AG10803 (cell line): ENCODE measurements at places on chromosomes 1 and 21.

- DNase-seq = peak; percentile 78
These were observed 87.1 kb downstream of the ENAH start for GRCh38 chr1:225565847-225566246.

DNA sequence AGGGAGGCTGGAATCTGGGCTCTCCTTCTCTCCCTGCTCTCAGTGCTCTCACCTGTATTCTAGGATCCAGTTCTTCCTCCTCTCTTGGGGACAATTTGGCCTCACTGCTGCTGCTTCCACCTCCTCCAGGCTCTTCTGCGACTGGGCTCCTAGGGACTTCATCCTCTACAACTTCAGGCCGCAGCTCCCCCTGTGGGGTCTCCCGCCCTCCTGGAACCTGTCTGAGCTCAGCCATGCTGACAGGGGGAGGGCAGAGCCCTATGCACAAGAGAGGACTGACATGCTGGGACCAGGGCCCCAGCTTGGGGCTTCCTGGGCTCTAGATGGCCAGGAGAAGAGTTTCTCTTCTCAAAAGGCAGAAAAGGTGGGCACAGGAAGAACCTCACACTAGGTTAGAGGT, 1.0 kb downstream of the SH3BP5L start:
- DNase-seq = no peak

GRCh38 chr1:153963850-153964331, 554 bp upstream of the SLC39A1 start:
- no peak for DNase-seq

- peak; percentile 13 for DNase-seq
These were observed 18.3 kb upstream of the IL6R start for GRCh38 chr1:154386643-154387352.

DNA sequence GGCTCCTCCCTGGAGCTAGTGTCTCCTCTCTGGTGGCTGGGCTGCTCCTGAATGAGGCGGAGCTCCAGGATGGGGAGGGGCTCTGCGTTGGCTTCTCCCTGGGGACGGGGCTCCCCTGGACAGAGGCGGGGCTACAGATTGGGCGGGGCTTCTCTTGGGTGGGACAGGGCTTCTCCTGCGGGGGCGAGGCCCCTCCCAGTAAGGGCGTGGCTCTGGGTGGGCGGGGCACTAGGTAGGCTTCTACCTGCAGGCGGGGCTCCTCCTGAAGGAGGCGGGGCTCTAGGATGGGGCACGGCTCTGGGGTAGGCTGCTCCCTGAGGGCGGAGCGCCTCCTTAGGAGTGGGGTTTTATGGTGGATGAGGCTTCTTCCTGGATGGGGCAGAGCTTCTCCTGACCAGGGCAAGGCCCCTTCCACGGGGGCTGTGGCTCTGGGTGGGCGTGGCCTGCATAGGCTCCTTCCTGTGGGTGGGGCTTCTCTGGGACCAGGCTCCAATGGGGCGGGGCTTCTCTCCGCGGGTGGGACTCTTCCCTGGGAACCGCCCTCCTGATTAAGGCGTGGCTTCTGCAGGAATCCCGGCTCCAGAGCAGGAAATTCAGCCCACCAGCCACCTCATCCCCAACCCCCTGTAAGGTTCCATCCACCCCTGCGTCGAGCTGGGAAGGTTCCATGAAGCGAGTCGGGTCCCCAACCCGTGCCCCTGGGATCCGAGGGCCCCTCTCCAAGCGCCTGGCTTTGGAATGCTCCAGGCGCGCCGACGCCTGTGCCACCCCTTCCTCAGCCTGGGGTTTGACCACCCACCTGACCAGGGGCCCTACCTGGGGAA, 22.7 kb upstream of the ARF1 start:
- DNase-seq = no peak

- peak; percentile 35 for DNase-seq
These were observed 151.1 kb upstream of the DPT start for GRCh38 chr1:168879896-168880734.

DNA sequence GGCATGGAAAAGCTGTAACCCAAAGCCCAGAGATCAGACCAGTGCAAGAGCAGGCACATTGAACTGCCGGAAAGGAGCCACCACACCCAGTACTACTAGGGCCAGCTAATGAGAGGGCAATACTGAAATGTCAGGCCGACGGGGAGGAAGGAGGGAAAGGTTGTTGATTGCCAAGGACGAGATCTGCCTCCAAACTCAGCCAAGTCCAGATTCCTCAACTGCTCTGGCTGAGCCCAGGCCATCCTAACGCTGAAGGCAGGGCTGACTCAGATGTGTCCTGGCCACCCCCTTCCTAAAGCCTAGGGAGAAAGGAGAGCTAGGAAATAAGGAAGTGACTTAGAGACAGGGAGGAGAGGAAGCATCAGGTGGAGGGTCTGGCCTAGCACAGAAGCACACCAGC, 42.1 kb upstream of the IPO9 start:
- DNase-seq = peak; percentile 80

GRCh38 chr1:244050835-244051444, at the start of gene ZBTB18:
Gene ZBTB18, plus strand, starts transcription at chr1:244051283. Its CDS starts 149 bp downstream, at chr1:244051432.
- DNase-seq = peak; percentile 70

DNA sequence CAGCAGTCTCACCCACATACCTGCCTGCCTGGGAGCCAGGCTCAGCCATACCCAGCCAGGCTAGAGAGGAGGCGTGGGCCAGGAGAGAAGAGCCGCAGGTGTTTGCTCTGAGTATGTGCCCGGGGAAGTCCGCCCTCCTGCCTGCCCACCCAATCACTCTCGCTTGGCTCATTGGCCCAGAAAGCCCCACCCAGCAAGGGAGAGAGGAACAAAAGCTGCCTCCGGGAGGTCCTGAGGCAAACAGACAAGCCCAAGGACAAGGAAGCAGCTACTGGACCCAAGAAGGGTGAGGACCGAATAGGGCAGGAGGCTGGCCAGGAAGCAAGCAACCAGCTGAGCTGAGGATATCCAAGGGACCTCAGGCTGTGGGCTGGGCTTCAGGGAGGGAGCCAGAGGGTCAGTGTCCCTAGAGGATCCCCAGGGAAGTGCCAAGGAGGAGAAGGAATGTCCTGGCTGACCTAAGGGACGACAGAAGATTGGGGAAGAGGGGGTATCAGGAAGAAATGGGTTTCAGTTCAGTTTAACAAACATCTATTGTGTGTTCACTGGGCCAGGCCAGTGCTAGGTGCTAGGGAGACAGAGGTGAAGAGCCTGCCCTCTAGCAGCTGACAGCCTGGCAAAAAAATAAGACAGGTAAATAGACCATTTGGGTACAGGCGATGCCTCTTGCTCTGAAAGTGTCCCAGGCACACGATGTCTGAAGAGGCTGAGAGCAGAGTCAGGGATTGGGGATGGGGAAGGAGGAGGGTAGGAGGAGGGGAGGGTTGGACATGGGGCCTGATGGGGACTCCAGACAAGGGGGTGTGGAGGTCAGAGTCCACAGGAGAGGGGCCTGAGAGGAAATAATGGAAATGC, at the start of gene GJB4:
Gene GJB4 (plus strand): TSS at position 238 of the 855 bp plus-strand sequence. CDS start 1,515 bp downstream, outside the sequence.
- no peak for DNase-seq
